ENCODE measurements at places on chromosomes 3 and 15.

DNA sequence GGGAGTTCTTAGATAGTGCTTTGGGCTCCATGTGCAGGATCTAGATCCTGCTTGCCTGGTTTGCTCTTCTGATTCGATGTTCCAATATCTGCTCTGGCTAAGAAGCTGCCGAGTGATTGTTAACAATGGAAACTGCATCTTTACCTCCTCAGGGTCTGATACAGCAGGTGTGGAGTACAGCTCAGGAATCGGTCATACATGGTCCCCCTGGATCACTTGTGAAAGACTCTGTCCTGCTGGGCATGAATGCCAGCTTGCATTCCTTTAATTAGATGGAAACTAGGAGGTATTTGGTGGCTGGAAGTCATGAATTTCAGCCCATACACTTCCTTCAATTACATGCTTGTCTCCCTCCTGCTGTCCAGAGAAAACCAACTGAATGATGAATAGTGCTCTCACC, 95.3 kb downstream of the CHRNA7 start:
- no peak for DNase-seq

- no peak for DNase-seq
Measured at GRCh38 chr3:186605561-186606545, 7.0 kb upstream of the AHSG start.

DNA sequence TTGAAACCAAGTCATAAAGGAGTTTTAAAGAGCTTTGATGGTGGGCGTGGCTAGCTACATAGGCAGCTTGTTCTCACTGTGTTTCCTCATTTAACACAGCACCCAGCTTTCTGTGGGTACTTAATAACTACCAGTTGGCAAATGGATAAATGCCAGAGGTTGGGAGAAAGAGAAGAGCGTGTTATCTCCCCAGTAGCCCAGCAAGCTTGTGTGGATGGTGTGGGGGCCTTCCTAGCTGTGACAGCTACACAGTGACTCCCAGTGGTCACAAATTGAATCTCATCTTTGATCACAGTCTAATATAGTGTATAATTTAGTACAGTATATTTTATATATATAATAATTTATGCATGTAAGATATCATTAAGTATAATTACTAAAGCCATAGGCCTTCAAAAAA, 984.1 kb downstream of the EPHA3 start:
- no peak for DNase-seq

GRCh38 chr3:13112521-13113345, 39.5 kb upstream of the IQSEC1 start:
- DNase-seq: no peak

GRCh38 chr3:185595526-185595925, 9.4 kb downstream of the SENP2 start:
- DNase-seq: no peak

DNA sequence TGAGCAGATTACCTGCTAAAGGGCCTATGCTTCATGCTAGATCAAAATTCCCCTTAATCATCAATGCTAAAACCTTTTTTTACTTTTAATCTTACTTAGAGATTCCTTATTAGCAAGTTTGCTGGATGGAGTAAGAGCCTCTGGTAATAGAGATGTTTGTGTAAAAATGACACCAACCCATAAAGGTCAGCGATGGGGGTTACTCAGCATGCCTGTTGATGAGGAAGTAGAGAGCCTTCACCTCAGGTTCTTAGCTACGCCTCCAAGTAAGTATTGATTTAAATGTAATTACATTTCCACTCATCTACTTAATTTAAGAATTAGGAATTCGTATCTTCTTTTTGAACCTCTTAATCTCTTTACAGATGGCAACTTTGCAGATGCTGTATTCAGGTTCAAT, 38.8 kb downstream of the DNAJC13 start:
- no peak for DNase-seq

DNA sequence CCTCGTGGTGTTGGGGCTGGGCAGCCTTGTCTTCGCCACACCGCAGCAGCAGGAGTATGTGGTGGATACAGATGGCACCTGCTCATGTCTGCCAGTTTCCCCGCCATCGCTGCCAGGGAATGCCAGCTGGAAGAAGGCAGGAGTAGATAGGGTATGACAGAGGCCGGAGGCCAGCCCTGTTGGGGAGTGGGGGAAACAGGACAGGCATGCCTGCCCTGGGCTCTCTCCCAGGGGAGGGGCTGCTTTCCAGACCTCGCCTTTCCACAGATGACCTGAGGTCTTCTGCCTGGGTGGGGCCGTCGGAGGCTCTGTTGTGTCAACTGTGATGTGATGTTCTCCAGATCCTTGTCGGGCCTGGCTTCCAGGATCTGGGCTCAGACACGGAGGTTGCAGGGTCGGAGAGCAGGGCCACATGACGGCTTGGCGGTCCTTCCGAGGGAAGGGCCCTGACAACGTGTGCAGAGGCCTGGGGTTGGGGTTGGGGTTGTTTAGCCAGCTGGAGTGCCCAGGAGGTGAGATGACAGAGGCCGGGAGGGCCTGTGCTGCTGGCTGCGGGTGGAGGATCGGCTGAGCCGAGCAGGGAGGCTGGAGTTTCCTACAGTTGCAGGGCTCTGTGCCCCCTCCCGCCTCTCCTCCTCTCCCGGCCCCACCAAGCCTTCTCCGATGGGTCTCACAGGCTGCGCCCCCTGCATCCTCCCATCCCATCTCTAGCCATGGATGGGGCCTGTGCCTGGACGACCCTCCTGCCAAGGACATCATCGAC, 102.0 kb downstream of the TBC1D2B start:
- DNase-seq: no peak

DNA sequence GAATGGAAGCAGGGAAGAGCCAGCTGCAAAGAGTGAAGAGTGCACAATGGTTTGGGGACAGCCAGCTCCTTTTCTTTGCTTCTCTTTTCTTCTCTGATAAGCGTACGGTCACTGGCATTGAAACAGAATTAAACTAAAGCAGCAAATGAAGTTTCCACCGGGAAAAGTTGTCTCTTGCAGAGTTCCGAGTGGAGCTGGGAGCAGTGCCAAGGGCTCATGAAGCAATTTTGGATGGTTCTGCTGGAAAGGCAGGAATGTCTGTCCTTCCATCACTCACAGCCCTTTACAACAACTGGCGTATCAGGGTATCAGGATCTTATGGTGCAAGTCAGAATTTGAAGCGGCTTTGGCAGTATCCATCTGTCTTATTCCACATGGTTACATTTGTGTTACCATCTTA, 1042.9 kb downstream of the NTRK3 start:
- DNase-seq: no peak

GRCh38 chr15:90264671-90265070, 801 bp upstream of the NGRN start:
- no peak for DNase-seq

DNA sequence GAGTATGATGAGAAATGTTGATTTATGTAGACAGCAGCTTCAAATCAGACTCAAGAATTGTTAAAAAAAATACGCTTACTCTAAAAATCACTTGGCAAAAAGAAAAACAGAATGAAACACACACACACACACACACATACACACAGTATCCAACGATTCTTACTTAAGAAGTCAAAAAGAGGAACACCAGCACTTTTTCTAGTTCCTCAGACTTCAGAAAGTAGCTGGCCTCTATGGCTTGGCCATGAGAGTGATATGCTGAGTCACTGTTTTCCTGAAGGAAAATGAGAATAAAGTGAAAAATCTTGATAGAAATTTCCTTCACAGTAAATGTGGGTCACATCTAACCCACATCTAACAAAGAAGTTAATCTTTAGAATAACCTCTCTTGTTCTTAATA, 22.1 kb downstream of the CNTN3 start:
- DNase-seq: no peak

- DNase-seq: no peak
Measured at GRCh38 chr3:51796854-51797253, 17.8 kb upstream of the IQCF6 start.

GRCh38 chr3:183427876-183428446, 458 bp downstream of the MCF2L2 start:
- DNase-seq: no peak

DNA sequence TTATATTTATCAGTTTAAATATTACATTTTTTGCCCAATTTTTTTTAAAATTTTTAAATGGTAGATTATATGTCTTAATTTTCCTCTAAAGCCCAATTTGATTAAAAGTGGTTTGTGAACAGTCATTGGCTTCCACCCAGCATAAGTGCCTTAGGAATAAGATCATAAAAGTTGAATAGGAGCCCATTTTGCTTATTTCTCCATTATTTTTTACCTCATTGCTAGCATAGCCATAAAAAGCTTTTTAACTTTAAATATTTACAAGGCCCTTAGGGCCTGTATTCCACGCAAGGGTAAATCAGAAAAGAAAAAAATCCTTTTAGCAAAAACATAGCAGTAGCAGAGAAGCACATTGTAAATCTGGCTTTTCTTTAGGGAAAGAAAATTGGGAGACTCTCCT, 9.0 kb downstream of the TTC14 start:
- no peak for DNase-seq

DNA sequence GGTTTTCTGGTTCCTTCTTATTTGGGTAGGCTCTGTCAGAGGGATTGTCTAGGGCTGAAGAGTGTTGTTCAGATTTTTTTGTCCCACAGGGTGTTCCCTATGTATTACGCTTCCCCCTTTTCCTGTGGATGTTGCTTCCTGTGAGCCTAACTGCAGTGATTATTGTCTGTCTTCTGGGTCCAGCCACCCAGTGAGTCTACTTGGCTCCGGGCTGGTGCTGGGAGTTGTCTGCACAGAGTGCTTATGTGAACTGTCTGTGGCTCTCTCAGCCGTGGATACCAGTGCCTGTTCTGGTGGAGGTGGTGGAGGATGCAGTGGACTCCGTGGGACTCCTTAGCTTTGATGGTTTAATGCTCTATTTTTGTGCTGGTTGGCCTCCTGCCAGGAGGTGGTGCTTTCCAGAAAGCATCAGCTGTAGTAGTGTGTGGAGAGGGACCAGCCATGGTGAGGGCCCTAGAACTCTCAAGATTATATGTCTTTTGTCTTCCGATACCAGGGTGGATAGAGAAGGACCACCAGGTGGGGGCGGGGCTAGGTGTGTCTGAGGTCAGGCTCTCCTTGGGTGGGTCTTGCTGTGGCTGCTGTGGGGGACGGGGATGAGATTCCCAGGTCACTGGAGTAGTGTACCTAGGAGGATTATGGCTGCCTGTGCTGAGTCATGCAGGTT, 53.8 kb downstream of the CCDC66 start:
- no peak for DNase-seq

DNA sequence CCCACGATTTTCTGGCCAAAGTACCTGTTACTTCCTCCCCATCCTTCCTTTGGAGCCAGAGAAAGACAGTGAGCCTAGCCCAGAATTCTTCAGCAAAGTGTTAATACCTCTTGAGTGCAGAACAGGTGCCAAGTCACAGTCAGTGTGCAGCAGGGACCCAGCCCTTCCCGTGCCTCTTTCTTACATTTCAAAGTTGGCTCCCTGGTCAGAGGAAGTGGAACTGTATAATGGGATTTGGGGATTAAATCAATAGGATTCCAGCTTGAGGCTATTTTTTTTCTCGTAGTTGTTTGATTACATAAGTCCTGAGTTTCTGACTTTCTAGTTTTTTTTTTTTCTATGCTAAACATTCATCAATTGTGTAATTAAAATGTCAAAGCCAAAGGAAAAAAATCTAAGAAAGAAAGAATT, 52.6 kb upstream of the ABHD10 start:
- DNase-seq: no peak

All from stimulated activated CD8-positive, alpha-beta memory T cell treated with anti-CD3 and anti-CD28 coated beads, Interleukin-4, amount 100 ng/mL, for 4 hours (primary cell).